Cortex of kidney (tissue), 1 donor: ENCODE measurements at places on chromosomes 13 and 19.

GRCh38 chr13:101988140-101988539, 413.7 kb downstream of the FGF14 start:
- DNase-seq: no peak

DNA sequence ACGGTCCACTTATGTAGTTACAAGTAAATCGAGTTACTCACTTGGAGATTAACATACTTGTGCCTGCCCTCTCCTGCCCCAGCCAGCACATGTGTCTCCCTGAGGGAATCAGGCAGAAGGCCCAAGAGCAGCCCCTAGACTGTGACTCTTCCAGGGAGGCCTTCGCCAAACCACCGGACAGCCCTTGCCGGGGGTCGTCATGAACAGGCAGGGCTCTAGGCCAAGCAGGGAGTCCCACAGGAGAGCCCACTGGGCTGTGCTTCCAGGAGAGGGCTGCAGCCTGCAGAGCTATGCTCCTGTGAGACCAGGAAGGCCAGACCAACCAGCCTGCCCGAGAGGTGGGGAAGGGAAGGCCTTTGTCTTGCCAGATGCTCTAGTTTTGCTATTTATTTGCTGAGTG, 283.3 kb downstream of the FOXO1 start:
- no peak for DNase-seq

GRCh38 chr19:42132851-42133528, 744 bp upstream of the POU2F2 start:
- DNase-seq: no peak

- no peak for DNase-seq
These were observed 101.0 kb downstream of the PDS5B start for GRCh38 chr13:32687275-32687674.

GRCh38 chr13:39566216-39566869, 36.6 kb downstream of the LHFPL6 start:
- DNase-seq: no peak

DNA sequence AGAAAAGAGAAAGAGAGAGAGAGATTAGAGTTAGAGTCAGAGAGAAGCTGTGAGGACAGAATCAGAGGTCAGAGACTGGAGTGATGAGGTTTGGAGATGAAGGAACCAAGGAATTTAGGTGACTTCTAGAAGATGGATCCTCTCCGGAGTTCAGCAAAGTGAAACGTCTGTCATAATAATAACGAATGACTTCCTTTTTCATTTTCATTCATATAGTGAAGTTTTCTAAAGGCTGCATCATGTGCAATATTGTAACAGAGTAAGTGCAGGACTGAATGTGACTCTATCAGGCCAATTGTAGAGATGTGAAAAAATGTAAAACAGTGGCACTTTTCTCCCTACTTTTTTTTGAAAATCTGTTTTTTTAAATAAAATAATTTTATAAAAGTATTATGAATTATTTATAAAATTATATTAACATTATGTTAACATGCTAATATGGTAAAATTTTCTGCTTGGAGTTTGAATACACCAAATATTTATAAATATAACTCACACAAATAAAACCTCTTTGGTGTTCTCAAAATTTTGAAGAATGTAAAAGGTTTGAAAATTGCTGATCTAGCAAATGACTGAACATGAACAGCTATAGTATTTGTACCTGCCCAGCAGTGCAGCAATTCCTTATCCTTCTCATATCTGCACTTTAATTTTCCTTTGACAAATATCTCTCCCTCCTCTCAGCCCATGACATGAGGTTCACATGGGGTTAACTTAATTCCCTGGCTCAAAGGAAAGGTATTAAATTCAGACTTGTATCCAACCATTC, 4.2 kb upstream of the TNFSF11 start:
- no peak for DNase-seq

- no peak for DNase-seq
These were observed 415.0 kb upstream of the SLITRK1 start for GRCh38 chr13:84297251-84297650.

DNA sequence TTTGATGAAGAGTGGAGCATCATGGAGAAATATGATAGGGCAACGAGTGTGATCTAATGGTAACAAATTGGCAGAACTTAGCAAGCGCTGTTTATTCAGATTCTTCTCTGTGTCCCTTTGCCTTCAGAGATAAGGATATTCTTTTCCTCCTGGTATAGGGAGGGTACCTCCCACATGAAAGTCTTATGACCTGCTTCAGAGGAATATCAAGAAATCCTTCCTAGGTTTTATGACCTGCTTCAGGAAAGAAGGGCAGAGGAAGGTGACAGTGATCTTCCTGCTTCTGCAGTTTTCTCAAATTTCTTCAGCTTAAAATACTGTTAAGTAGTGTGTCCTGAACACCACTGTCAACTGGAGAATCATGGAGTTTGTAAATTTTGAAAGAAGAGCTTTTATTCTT, 144.3 kb downstream of the DNAJC15 start:
- no peak for DNase-seq

GRCh38 chr13:33125821-33126570, 109.8 kb downstream of the KL start:
- DNase-seq: no peak

DNA sequence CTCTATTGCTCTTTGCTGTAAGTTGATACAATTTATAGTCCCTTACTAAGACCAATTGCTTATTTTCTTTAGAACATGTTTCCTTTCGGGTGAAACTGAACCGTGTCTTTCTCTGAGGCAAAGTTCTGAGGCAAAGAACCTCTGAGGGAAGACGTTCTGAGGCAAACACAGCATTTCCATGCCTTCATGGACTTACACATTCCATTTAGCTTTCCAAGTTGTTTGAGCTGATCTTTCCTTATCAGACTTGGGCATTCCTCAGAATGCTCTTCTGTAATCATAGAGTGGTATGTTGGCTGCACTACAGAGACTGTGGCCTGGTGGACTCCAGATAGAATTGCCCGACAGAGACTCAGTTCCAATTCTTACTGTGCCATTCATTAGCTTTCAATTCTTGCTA, 579.1 kb downstream of the KCTD12 start:
- no peak for DNase-seq

DNA sequence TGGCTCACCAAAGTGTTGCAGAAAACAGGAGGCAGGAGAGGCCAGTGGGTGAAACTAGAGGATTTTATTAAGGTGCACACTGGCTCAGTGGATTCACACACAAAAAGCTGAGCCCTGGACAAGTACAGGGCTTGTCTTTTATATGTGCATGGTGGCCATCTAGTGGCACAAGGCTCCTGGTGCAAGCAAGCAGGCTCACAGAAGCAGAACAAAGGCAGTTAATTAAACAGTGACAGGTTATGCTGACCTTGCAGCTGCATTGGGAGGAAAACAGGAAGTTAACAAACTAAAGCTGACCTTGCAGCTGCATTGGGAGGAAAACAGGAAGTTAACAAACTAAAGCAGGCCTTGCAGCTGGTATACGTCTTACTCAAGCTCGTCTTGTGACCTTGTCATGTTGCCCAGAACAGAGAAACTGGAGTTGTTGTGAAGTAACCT, 65.3 kb upstream of the ZNF681 start:
- no peak for DNase-seq

DNA sequence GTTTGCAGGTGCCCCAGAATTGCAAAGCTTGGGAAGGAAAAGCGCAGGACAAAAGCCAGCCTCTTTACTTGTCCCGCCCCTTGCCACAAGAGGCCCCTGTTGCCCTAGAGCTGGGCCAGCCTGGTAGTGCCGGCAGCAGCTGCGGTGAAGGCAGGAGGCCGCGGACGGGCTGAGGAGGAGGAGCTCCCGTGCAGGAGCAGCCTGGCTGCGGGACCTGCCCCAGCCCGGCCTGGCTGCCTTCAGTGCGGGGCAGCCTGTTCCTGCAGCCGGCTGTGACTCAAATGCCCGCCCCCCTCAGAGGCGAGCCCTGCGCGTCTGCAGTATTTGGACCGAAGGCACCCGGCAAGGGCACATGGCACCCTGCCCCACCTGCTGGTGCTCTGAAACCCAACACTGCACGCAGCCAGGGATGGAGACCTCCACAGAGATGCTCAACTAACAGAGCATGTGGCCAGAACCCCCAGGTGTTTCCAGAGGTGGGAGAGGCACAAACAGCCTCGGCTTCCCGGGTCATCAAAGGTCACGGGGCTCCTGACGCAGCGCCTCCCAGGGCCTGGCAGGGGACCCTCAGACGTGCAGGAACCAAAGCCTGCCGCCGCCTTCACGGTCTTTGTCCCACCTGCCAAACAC, 29.7 kb downstream of the NAXD start:
- no peak for DNase-seq

GRCh38 chr19:39502640-39503417, 4.1 kb downstream of the DLL3 start:
- no peak for DNase-seq

GRCh38 chr19:19296953-19297689, 23.2 kb downstream of the SUGP1 start:
- DNase-seq: no peak

- no peak for DNase-seq
These were observed 457.3 kb downstream of the EFNB2 start for GRCh38 chr13:106078191-106078590.

GRCh38 chr13:44605275-44605674, 29.1 kb upstream of the TSC22D1 start:
- DNase-seq: no peak

- no peak for DNase-seq
These were observed 534 bp downstream of the STK24 start for GRCh38 chr13:98576200-98576945.

- DNase-seq: no peak
These were observed 33.5 kb upstream of the ITM2B start for GRCh38 chr13:48199404-48199946.

GRCh38 chr13:77991003-77991402, 72.4 kb upstream of the EDNRB start:
- no peak for DNase-seq

- no peak for DNase-seq
These were observed 565.1 kb downstream of the LIG4 start for GRCh38 chr13:107650081-107650701.

- no peak for DNase-seq
These were observed 71.2 kb upstream of the GTF3A start for GRCh38 chr13:27353166-27353583.

- no peak for DNase-seq
These were observed 71.7 kb upstream of the VSTM2B start for GRCh38 chr19:29454109-29454508.

DNA sequence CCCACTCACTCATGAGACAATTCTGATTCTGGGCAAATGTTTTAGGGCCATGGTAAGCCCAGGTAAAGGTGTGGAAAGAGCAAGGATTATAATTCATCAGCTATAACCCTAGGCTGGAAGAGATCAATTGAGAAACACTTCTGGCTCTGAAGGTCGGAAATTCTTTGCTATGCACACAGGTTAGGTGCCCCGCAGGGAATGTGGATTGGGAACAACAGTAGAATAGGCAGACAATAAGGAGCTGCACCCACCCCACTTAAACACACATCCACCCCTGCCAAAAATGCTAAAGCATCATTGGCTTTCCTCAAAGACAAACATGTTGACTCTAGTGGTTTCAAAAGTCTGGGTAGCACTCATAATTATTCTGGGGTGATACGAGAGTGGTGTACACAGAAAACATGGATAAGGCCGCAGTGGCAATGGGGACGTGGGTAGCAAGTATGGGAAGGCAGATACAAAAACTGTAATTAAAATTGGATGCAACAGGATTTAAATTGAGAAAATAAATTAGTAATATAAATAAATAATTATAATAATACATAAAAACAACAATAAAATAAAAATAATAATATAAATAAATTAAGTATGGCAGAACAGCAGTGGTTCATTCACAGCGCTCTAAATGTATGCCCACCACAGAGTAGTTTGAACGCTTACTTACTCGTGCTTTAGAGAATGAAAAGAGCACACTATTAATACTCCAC, 8.6 kb downstream of the EFNB2 start:
- no peak for DNase-seq

GRCh38 chr13:91166714-91167511, 180.6 kb upstream of the MIR17HG start:
- no peak for DNase-seq

DNA sequence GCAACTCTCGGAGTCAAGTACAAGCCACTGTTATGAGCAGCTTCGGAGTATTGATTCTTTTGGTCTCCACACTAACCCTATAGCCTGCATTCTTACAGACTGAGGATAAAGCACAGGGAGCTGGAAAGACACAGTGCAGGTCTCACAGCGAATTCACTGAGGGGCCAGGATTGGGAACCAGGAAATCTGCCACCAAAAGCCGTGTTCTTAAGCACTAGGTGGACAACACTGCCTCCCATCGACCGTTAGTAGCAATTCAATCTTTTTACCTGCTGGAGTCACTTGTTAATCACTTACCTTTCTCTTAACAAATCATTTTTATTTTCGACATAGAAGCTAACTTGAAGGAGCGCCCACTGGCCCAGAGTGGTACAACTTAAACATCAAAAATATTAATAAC, 6.3 kb downstream of the PMIS2 start:
- no peak for DNase-seq
